ENCODE measurements at places on chromosomes 1 and 21.

- DNase-seq, result no peak
Measured at GRCh38 chr1:235015291-235015985, 113.2 kb downstream of the TOMM20 start.

- no peak for DNase-seq
Measured at GRCh38 chr1:168317309-168317708, 36.6 kb downstream of the TBX19 start.

- peak; percentile 75 for DNase-seq
Measured at GRCh38 chr1:177913762-177914540, 55.9 kb downstream of the SEC16B start.

DNA sequence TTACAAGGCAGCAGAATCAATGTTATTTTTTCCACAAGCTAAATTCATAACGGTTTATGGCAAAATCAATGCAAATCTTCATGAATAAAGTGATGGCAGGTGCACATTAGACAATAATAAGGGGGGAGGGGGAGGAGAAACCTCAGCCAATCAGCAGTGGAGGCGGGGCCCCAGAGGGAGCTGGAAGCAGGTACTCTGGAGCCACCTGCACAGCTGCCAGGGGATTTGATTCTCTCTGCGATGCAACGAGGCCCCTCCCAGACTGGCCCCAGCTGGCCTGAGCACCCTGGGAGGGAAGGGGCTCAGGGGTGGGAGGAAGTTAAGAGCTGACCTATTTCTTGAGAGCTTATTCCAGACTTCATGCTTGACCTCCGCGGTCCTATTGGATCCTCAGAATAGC lies 127.8 kb upstream of the IGSF21 start:
- DNase-seq, result no peak

DNA sequence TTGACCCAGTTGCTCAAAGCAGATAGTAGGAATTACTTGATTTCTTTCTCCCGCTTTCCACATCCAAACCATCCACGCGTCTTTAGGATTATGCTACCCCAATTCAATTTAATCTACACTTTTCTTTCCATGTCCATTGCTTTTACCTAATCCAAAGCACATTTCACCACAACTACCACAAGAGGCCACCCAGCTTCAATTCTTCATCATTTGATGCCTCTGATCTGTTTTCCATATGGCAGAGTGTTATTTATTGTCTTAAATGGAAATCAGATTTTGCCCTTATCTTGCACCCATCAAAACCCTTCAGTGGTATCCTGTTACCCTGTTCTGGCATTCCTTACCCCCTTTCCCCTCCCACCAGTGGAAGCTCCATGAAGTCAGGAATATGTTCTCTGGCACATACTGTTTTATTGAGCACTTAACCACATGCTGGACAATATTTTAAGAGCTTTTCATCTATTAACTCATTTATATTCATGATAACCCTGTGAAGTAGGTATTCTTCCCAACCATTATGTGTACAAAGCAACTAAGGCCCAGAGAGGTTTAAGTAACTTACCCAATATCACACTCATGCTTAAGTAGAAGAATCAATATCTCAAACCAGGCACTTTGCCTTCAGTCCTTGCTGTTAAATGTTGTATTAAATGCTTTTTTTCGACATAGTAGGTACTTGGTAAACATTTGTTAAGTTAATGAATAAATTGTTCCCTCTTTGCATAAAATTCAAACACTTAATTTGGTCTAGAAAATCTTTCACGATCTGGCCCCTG lies 34.6 kb downstream of the CLIC4 start:
- DNase-seq, result no peak

- peak; percentile 48 for DNase-seq
Measured at GRCh38 chr1:77857552-77857951, 30.9 kb upstream of the NEXN start.

GRCh38 chr1:7295946-7296345 lies 475.1 kb upstream of the VAMP3 start:
- peak; percentile 45 for DNase-seq

GRCh38 chr1:186699519-186699918 lies 19.3 kb upstream of the PTGS2 start:
- DNase-seq, result no peak

- DNase-seq, result no peak
Measured at GRCh38 chr1:6133146-6133895, 46.8 kb downstream of the CHD5 start.

DNA sequence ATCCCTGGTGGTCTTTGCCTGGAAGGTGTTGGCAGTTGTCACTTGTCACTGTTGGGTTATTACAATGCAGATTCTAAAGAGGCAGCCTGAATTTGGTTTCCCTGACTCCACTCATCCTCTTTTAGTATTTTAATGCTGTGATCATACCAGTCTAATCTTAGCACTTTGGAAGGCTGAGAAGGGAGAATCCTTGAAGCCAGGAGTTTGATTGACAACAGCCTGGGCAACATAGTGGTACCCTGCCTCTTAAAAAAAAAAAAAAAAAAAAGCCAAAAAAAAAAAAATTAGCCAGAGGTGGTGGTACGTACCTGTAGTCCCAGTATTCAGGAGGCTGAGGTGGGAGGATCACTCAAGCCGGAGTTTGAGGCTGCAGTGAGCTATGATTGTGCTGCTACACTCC lies 7.7 kb downstream of the GIPC2 start:
- no peak for DNase-seq

GRCh38 chr1:224504297-224505041 lies 69.9 kb upstream of the WDR26 start:
- DNase-seq, result no peak

GRCh38 chr1:109788695-109789521 lies 25.2 kb upstream of the EPS8L3 start:
- peak; percentile 50 for DNase-seq

GRCh38 chr1:147539122-147539575 lies 2.2 kb upstream of the BCL9 start:
- peak; percentile 98 for DNase-seq

- DNase-seq, result peak; percentile 81
Measured at GRCh38 chr1:107142140-107142542, 1.3 kb downstream of the NTNG1 start.

DNA sequence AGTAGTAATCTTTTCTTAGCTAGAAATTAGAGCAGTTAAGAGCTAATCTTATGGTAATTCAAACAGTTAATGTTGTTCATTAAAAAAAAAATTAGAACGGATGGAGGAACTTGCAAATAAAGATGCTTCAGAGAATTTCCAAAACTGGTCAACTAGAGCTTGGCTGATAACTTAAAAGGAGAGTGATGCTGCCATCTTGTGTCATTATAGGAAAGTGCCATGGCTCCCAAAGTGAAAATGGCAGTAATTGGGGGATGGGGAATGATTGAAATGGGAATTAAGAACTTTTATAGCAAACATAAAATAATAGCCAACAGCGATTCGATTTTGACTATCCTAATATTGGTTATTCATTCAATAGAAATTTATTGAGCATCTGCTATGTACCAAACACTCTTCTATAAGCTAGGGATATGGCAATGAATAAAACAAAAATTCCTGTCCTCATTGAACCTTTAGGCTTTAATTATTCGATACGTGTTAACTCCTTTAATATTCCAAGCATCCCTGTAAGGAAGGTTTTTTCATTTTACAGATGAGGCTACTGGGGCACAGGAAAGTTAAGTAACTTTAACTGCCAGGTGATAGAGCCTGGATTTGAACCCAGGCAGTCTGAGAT lies 5.7 kb upstream of the PLPP3 start:
- peak; percentile 81 for DNase-seq

DNA sequence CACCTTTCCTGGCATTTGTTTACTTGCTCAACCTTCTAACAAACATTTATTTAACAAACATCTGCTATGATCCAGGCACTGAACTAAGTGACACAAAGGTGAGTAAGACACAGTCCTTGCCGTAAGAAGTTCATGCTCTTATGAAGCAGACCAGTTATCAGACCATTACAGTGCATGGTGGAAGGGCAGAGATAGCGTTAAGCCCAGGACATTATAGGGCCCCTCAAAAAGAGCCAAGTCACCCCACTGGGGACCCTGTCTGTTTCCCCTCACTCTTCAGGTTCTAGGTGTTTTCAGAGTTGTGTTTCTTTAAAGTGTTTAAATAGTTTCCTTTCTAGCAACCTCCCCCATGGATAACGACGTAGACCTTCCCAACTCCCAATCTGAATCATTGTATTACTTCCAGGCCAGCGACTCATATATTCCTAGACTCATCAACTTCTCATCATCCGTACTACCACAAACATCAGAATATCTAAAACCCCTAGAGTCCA lies 39.3 kb downstream of the TCP10L start:
- DNase-seq, result peak; percentile 68

DNA sequence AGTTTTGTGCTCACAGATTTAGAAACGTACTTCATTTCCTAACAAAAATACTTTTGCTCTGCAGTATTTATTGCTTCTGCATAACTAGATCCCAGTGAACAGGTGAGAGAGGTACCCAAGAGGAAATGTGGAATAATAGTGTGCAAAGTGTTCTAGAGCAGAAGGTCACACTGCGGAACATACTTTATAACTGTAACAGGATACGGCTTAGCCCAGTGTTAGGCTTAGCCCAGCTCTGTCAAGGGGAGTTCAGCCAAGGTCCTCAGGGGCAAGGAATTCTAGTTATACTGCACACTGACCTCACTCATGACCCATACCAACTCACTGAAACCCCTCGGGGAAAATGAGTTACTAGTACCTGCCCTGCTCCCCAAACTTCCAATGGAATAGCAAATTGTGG lies 55.3 kb downstream of the PTPN14 start:
- DNase-seq, result no peak

DNA sequence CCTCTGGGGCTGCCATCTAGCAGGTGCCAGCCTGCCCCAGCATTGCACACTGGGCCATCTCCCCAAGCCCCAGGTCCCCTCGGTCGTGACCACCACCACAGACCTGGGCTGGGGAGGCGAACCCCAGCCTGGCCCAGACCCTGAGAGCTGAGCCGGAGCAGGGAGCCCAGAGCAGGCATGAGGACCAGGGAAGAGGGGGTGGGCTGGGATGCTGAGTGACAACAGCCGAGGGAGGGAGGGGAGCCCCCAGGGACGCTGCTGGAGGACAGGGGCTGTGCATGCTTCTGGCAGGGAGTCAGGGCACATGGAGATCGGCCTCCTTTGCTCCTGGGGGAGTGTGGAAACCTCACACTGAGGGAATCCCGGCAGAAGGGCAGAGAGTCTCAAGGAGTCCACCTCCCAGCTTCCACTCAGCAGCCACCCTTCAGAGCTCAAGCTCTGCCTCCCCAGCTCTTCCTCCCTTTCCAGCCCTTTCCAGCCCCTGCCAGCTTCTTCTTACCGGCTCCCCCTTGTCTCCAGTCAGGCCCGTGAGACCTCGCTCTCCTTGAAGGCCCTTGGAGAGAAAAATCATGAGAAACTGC lies 23.7 kb upstream of the PEF1 start:
- no peak for DNase-seq

DNA sequence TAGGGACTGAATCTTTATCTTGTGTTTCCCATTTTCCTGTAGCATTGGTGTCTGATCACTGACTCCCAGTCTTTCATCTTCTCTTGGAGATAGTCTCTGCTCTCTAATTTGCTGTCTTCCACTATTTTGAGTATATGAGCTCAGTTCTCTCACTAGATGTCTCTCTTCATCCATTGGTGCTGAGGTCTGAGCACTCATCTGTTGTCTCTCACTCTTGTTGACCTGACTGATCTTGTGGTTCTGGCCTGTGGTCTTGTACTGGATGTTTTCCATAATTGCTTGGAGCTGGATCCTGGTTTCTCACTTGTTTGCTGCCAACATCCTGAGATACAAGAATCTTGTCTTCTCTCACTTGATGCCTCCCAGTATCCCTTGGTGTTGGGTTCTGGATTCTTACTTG lies 25.1 kb upstream of the S100A11 start:
- no peak for DNase-seq

- no peak for DNase-seq
Measured at GRCh38 chr1:153431427-153431826, 15.1 kb downstream of the S100A7A start.

GRCh38 chr1:234499943-234500245 lies 20.9 kb upstream of the TARBP1 start:
- DNase-seq, result no peak

DNA sequence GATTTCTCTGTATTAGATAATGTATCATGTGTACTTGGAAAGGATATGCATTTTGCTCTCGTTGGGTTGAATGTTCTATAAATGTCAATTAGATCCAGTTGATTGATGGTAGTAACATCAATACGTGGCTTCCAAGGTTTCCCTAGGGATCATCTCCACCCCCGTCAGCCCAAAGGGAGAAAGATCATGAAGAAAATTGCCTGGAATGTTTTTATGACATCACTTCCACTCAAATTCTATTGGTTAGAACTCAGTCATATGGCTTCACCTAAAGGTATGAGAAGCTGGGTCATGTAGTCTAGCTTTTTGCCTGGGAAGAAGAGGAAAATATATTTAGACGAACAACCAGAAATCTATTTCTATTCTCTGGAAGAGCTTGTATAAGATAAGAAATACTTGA lies at the start of gene C1orf185:
Gene C1orf185, plus strand, starts transcription at position 253 of the 400 bp plus-strand sequence. Its CDS starts 6 bp downstream, at position 259.
- DNase-seq, result no peak

DNA sequence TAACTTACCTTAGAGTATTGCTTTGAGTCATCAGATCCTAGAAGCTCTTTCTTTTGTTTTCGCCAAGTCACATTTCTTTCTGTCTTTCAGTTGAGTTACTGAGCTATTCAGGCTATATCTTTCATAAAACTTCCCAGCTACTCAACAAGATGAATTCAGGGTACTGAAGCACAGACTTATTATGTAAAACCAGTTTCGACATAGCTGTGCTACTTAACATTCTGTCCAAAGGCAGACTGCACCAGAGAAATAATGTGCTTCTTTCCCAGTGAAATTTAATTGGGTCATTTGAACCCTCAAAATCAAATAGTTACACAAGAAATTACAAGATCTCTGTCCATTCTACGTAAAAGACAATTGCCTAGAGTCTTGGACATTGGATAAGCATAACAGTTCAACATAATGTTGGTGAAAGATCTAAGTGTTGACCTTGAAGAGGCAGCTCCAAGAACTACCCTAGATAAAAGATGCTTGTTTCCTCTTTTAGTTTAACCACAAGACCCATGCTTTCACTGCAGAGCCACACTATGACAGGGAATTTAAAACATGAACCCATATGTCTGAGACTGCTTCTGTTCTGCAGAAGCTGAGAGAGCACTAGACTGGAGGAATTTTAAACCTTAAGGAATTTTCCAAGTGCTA lies 163.2 kb downstream of the LRRC40 start:
- DNase-seq, result no peak

Data from GM23248 (cell line).